Endothelial cell (in vitro differentiated cells): ENCODE measurements at places on chromosomes 4 and X. TPM values are rescaled to one million over a fixed set of nuclear protein-coding genes. Genes with fewer than 3 reads are reported as not detected.

HAND2 gene
- 1.5 TPM for total RNA-seq

SSX1 gene
- not detected for total RNA-seq

- no peak for DNase-seq
Measured at GRCh38 chr4:34417160-34417559, 1827.2 kb downstream of the ARAP2 start.

TACC3 gene
- total RNA-seq: 42.2 TPM

DNA sequence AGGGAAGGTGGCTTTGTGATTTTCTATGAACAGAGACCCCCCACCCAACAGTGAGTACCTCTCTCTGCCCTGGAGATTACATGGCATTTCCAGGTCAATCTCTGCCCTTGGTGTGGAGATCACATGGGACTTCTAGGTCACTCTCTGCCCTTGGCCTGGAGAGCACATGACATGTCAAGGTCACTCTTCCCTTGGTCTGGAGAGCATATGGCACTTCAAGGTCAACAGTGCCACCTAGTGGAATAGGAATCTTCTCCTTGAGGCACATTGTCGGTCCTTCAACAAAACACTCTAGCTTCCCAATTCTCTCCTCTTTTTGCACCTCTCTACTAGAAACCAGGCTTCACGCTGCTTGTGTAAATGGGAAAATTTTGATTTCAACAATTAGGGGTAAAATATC is 66.2 kb upstream of the TACR3 start:
- peak; percentile 23 for DNase-seq

MTMR8 gene
- total RNA-seq: 3.4 TPM

DNA sequence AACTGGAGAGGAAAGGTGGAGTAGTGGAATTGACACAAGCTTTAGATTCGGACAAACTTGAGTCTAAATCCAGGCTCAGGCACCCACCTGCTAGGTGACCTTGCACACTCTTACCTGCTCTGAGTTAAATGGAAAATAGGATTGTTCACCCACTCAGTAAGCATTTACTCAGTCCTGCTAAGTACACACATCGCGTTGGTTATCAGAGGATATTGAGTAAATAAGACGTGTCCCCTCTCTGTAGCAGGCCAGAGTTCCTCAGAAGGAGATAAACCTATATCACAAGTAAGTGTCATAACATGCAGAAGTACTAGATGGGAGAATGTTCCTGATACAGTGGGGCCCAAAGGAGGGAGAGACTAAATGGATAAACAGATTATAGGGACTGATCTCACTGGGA is 117.7 kb downstream of the SMIM20 start:
- DNase-seq: no peak

BGN gene
- total RNA-seq: 393 TPM

DNA sequence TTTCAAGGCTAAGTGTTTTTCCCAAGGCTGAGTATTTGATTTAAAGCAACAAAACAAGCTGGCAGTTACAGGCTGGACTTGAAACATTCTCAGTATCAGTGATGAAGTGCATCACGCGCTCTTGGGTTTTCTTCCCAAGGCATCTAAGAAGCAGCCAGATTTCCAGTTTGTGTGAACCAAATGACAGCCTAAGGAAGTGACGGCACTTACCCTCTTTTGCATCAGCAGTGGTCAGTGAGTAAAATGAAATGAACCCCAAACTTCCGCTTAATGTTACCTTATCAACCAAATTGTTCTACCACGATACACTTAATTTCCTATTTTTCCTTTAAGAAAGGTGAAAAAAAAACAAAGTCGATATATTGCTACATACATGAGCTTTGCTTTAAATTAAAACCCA is 15.8 kb upstream of the GYPE start:
- no peak for DNase-seq

CLCN4 gene
- total RNA-seq: 23.1 TPM

RPS6KA3 gene
- total RNA-seq: 50.9 TPM

GRCh38 chrX:10095698-10096432 is 60.9 kb upstream of the CLCN4 start:
- no peak for DNase-seq

- DNase-seq: no peak
Measured at GRCh38 chr4:84164201-84164600, 334.9 kb downstream of the NKX6-1 start.

DNA sequence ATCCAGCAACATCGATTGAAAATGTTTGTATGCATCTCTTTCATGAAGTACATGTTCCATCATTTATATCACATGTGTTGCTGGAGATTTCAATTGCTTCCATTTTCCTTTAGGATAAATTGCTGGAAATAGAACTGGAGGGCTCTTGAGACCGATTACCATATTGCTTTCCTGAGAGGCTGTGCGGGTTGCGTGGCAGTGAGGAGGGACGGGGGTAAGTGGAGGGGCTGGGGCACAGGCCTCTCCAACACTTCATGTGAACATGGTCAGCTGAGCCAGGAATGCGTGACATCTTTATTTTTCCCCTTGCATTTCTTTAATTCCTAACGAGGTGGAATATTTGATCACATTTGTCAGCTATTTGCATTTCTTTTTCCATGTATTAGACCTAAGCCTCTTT is 144.6 kb downstream of the TBL1X start:
- DNase-seq: no peak

GRCh38 chrX:121084903-121085611 is 37.6 kb downstream of the GLUD2 start:
- DNase-seq: no peak

SFRP2 gene
- 4.1 TPM for total RNA-seq

SLC39A8 gene
- 211 TPM for total RNA-seq

MAGEC2 gene
- total RNA-seq: not detected

GBA3 gene
- total RNA-seq: not detected
